ENCODE measurements at places on chromosomes 1 and 21.

DNA sequence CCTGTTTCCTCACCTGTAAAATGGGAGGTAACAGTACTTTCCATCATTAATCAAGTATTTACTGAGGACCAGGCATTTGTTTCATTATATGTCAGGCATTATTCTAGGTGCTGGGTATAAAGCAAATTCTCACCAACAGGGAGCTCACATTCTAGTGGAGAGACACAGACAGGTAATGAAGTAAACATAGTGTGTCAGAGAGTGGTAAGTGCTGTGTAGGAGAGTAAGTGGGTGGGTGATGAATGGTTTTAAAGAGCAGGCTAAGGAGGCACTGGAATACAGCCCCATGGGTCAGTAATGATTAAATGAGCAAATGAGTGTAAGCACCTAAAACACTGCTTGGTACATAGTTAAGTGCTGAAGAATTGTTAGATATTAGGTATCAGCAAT is 60.4 kb downstream of the DNTTIP2 start:
- no peak for DNase-seq

DNA sequence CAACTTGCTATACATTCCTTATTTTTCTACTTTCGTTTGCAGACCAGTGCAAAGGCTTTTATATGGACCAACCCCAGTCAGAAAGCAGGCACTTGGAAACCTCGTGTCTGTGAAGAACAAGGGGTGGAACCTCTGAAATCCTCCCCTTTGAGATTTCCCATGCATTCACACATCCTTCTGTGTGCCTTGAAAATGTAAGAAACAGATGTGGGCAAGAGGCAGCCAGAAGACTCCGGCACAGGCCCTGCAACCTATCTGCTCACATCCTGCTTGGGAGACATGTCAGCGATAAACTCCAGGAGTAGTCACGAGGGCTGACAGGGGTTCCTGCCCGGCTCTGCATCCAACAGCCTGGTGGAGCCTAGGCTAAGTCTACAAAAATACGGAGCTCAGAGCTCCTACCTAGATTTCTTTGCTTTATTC is 42.5 kb downstream of the ETS2 start:
- no peak for DNase-seq

GRCh38 chr1:160400646-160401486 is 502 bp downstream of the VANGL2 start:
- peak; percentile 58 for DNase-seq

- no peak for DNase-seq
These were observed 77.0 kb downstream of the ALPL start for GRCh38 chr1:21586222-21586621.

- no peak for DNase-seq
These were observed 303.0 kb upstream of the AJAP1 start for GRCh38 chr1:4351453-4351852.

- DNase-seq = peak; percentile 99
These were observed 78.3 kb downstream of the NDUFS5 start for GRCh38 chr1:39104158-39105060.

DNA sequence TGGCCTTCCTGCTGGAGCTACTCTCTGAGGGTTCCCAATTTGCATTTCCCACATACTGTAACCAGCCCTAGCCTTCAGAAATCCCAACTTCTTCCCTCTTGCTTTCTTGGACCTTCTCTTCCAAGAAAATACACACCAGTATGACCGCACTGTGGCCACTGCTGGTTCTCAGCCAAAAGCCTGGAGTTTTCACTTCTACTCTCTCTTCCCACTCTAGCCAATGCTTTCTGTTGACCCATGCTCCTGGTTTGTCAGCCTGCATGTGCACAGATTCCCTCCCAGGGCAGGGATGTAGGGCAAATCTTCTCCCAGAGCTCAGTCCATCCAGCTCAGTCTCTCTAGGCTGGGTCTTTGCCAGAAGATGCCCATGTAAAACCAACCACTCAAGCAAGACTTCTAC is 664 bp downstream of the SLAMF1 start:
- no peak for DNase-seq

DNA sequence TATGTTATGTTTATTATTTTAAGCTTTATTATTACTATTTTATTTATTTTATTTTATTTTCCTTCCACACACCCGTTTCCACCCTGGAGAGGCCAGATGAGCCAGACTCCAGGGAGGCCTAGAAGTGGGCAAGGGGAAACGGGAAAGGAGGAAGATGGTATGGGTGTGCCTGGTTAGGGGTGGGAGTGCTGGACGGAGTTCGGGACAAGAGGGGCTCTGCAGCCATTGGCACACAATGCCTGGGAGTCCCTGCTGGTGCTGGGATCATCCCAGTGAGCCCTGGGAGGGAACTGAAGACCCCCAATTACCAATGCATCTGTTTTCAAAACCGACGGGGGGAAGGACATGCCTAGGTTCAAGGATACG is 468 bp upstream of the MX1 start:
- no peak for DNase-seq

DNA sequence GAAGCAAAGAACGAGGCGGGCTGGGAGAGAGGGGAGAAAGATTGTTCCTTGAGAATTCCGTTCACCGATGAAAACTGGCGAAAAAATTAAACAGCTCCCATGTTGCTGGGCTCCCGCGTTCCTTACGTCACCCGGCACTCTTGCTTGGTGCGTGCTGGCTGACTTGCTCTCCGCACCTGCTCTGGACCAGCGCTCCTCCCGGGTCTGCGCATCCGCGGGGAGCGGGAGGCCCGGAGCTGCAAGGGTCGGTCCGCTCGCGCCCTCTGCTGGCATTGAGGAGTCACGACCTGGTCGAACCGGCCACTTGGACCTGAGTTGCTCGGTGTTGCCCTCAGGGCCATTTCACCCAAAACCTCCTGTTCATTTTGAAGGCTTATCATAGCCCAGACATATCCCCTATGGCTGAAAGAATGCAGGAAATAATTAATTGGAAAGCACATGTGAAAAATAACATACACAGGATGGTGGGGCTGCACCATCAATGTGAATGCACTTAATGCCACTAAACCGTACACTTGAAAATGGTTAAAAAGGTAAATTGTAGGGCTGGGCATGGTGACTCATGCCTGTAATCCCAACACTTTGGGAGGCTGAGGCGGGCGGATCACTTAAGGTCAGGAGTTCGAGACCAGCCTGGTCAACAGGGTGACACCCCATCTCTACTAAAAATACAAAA is 98.9 kb upstream of the BACE2 start:
- peak; percentile 92 for DNase-seq

- DNase-seq = no peak
These were observed 33.9 kb upstream of the LBR start for GRCh38 chr1:225461533-225462428.

DNA sequence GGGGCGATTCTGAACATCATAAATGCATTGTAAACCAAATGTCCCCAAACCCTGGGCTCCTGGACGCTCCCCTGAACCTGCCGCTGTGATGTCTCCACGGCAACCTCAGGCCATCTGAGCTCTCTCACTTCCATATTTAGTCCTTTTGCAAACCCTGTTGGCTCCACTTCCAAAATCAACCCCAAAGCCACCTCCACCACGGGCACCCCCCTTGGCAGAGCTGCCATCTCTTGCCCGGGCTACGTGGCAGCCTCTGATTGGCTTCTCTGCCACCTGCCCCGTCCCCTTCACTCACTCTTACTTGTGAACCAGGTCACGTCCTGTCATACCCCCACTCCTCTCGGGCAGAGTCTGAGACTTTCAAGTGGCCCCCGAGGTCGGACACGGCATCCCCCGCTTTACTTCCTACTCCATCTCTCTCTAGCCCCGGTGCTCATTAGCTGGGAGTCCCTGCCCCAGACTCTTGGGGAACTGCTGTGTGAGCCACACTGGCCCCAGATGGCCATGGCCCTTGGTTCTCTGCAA is 15.8 kb downstream of the PRXL2B start:
- DNase-seq = no peak

DNA sequence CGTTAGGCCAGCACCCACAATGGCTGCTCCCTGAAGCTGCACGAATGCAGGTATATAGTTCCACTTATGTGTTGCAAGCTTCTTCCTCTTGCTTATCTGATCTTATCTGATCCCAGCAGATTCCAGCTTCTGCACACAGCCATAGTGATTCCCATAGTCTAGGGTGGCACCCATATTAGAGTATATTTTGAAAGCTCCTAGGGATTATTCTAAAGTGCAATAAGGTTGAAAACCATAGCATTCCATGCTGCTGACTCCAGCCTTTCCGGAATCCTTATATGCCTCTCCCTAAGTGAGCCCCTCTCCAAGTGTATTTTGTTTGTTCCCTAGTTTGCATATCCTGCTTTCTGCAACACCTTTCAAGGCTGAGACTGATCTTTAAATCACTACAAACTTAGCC is 432.0 kb downstream of the SETD4 start:
- no peak for DNase-seq

GRCh38 chr1:29412591-29412990 is 176.3 kb downstream of the PTPRU start:
- DNase-seq = no peak

GRCh38 chr1:66929999-66930822 is 5.4 kb downstream of the MIER1 start:
- DNase-seq = peak; percentile 97

DNA sequence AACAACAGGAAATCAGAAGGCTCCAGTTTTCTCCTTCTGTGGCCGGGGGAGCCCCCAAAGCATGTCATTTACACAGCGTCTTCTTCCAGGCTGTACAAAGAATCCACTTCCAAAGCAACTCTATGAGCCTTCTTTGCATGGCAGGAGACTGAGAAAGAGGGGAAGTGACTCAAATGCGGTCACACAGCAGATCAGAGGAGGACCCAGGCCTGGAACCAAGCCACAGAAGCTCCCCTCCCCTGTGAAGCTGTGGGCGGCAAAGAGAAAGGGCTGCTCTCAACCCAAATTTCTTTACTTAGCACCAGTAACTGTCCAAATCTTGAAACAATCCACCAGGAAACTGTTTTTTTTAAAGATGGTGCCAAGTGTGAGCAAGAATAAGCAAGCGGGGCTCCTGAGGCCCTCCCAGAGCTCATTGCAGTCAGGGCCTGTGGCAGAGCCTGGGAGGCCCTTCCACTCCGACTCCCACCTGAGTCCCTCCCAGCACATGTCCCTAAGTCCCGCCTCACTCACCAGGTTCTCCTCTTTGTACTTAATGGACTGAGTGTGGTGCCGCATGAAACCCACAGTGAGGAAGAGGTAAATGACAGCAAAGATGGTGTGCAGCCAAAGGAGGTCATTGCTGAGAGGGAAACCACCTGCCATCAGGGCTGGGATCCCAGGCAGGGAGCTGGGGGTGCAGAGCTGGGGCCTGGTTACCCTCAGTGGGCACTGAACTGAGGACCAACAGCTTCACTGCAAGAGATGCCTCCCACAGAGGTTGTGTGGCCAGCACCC is 15.9 kb downstream of the TMEM63A start:
- no peak for DNase-seq

GRCh38 chr1:59664166-59664565 is 150.6 kb upstream of the HOOK1 start:
- no peak for DNase-seq

DNA sequence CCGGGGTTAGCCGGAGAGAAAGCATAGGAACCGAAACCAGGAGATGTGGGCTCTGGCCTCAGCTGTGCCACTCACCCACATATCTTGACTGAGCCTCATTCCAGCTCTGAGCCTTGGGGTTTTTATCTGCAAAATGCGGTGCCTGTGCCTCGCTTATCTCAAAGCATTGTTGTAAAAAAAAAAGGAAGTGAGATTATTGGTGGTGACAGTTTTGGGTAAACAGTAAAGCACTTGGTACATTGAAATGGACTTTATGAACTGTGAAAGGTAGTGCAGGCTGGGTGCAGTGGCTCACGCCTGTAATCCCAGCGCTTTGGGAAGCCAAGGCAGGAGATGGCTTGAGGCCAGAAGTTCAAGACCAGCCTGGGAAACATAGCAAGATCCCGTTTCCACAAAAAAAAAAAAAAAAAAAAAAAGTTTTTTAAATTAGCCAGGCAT is 3.8 kb downstream of the PTAFR start:
- DNase-seq = no peak

GRCh38 chr1:50705699-50706098 is 254.4 kb downstream of the FAF1 start:
- no peak for DNase-seq

DNA sequence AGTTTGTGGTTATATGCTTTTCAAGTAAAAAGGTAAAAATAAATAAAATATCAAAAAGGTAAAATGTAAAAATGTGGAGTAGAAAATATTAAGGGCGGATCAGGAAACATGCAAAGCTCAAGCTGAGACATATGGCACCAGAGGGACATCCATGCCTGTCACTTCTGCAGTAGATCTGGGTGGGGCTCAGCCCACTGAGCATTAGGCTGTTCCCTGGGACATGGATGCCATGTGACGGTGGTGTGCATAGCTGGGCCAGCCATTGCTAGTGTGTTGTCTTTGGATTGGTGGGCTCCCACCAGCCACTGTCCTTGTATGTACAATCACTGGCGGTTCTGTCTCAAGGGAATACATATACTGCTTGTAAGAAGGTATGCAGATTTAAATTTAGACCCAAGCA is 3.0 kb downstream of the TTC13 start:
- DNase-seq = no peak

DNA sequence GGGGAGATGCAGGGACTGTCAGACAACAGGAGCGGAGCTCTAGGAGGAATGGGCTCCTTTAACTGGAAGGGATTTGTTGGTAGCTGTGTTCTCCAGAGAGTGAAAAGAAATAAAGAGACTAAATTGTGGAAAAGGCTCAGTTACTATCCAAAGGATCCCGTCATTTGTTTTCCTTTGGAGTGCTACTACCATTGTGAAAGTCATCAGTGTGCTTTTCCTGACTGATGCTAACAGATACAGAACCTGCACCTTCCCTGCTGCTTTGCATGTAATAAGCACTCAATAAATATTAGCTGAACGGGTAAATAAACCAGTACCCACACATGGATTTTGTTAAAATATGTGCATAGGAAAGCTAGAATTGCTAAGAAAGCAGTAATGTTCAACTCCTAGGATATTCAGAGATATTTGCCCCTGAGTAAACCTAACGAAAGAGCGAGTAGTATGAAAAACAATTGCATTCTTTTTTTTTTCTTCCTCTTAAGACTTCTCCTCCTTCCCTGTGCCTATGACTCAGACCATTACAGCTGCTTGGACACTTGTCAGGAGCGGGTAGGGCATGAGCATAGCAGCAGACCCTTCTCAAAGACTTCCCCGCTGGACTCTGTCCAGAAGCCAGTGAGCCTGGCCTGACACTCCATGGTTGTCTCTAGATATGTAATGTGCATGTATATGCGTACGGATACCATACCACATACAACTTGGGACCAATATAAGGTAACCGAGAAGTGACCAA is 41.7 kb downstream of the PTGFRN start:
- no peak for DNase-seq

- no peak for DNase-seq
These were observed 9.3 kb downstream of the GJB4 start for GRCh38 chr1:34768856-34769255.

DNA sequence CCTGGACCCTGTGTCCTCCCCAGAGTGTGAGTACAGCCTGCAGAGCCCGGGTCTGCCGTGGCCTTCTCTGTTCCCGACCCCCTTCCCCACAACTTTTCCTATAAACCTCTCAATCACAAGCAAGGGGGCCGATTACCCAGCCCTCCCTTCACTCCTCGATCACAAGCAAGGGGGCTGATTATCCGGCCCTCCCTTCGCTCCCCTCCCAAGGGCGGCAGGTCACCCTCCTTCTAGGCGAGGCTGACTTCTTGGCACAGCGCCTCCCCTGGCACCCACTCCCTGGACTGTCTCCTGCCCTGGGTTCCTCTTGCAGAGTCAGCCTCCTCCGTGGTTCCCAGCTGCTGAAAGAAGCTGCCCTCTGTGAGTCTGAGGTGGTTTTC is 12.3 kb upstream of the LDLRAP1 start:
- DNase-seq = no peak

GRCh38 chr1:88351960-88352359 is 332.1 kb upstream of the PKN2 start:
- DNase-seq = no peak
